ENCODE measurements at places on chromosomes 7 and 10.

- no peak for DNase-seq
Measured at GRCh38 chr10:44977287-44978212, 1.1 kb downstream of the DEPP1 start.

GRCh38 chr7:22587322-22587721, 87.3 kb upstream of the STEAP1B start:
- DNase-seq = no peak

- DNase-seq = no peak
Measured at GRCh38 chr7:115511330-115511729, 519.2 kb downstream of the TFEC start.

GRCh38 chr7:6171532-6172223, 100.7 kb downstream of the CYTH3 start:
- no peak for DNase-seq

DNA sequence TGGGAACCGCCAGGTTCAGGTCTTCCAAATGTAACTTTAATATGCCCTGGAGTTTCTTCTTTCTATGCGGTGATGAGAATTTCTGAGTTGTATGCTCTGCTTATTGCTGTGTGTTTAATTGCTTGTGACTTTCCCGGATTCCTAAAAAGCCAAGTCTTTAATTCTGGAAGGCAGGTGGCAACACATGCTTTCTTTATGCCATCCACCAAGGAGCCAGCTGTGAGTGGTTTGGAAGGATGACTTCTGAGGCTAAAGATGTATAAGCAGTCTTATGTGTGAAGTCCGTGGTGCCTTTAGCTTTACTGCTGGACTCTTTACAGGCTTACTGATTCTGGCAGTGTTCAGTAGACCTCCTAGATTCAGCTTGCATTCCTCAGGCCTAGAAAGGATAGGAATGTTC, 3.1 kb downstream of the SDK1 start:
- no peak for DNase-seq

DNA sequence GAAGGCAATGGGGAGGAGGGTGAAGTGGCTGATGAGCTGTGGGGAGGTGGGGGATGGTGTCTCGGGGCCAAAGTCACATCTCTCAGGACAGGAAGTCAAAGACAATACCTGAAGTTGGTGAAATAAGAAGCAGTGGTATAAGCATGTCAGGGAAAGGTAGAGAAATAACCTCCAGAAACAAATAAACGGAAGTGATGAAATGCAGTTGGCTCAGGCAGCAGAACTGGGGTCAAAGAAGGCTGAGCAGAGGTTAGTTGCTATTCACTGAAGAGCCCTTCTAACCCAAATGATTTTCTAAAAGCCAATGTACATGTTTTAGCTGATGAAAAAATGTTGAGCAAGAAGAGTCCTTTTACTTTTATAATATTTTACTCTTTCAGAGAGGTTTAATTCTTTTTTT, 78.6 kb upstream of the ADRB1 start:
- no peak for DNase-seq

GRCh38 chr10:44393834-44394547, 9.1 kb upstream of the CXCL12 start:
- no peak for DNase-seq

DNA sequence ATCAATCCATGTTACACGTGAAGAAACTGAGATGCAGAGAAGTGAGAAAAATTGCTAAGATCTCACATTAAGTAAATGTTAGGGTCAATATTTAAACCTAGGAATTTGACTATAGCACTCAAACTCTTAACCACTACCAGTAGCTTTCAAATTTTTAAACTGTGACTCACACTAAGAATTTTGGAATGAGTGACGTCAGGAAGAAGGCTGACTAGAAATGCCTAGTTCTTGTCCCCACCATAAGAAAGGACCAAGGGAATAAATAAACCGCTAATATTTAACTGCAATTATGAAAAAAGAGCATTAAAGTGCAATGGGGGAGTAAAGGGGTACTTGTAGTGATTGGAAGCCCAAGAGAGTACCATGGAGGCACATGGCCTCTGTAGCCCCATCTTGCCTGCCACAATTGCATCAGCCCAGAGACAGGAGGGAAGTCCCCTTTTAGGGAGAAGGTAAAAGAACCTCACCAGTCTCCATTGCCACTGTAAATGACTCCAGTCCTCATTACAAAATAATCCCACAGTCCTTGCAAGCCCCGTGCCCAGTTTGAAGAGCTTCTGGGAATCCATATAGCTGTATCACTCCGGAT, 3.5 kb upstream of the AKR1B1 start:
- DNase-seq = no peak

DNA sequence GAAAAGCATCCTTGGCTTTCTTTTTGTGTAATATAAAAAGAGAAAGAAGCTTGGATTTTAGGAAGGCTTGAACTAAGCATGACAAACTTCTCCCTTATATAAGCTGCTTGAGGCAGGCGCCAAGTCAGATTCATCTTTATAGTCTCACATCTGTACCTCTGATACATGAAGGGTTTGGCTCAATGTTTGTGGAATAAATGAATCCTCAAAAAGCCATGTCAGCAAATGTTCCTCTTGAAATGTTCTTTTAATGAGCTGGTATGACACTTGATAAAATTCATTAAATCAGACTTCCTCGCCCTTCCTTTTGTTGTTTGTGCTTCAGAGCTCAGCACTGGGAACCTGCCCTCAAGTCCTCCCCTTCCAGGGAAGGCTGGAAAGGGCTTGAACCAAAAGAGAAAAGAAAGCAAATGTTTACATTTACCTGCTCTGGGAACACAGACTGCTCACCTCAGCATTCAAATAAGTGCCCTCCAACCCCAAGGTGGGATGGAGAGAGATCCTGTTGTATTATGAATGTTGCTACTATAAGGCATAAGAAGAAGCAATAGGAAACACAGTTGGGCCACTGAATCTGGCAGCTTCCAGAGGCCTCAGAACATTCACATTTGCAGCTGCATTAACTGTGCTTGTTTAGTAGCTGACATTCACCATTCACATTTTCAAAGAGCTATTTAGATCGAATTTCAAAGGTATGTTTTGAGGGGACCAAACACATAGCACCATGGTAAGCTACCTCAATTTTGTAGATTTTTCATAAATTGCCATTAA, 212.6 kb downstream of the CACNA2D1 start:
- no peak for DNase-seq

GRCh38 chr7:140059273-140060242, 3.2 kb downstream of the PARP12 start:
- no peak for DNase-seq

- no peak for DNase-seq
Measured at GRCh38 chr10:91201213-91201996, 19.1 kb upstream of the PCGF5 start.

GRCh38 chr7:142560166-142560565, 189.1 kb upstream of the PRSS1 start:
- DNase-seq = no peak

DNA sequence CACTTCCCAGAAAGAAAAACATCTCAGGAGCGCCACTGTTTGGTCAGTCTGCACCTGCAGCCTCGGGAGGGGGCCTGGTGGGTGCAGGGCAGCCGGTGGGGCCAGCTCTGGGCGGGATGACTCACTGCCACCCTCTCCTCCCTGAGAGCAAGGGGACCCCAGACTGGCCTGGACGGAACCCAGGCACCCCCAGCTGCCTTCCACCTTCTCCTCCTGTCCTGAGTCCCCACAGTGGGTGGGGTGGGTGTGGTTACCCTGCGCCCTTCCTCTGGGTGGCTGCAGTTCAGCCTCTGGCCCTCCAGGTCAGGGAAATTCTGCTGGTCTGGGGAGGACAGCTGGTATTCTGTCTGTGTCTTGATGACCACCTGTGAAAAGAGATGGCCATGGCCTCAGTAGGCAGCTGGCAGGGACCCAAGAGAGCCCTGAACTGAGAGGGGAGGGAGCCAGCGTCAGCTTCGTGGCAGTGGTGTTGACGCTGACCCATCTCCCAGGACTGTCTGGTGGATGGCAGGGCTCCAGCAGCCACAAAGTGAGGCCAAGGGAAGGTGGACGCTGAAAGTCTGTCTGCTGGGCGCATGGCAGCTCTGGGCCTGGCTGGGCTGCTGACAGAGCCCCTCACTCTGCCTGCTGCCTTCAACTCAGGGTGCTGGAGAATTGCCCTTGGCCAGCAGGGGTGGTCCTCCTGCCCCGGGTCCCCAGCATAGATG, 8.9 kb downstream of the CALY start:
- peak; percentile 32 for DNase-seq

- no peak for DNase-seq
Measured at GRCh38 chr10:119806334-119807130, 66.1 kb downstream of the MCMBP start.

DNA sequence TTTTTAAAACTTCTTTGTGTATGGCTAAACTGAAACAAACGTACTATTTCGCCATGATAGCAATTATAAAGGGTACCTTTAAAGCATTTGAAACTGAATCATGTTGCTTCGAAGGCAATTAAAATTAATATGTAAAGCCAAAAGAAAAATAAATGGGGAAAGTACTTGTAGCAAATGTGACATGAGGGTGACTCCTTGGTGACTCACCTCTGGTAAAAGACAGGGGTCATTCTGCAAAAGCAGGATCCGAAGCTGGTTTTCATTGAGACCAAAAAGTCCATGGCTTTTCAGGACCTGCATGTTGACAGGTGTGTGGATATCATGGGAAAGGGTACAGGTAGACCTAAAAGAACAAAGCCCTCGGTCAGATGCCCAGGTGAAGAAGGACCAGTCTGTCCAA, 1.5 kb downstream of the ZC3HAV1L start:
- DNase-seq = no peak

DNA sequence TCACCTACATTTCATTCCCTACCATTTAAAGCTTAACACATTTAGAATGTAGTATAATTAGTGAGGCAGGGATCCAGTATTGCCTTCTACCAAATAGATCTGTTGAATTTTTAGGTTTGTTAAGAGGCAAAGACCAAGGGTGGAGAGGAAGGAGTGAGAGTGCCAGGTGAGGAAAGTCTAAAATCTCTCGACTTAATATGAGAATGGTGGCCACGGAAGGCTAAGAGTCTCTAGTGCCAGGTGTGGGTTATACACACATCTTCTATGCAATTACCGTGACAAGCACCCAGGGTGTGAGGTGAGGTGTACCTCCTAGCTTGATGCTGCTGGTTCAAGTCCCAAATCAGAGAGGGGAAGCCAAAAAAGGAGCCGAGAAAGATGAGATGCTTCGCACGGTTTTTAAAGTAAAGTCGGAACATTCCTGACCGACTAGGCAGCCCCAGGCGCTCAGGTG, 439 bp downstream of the IQUB start:
- DNase-seq = peak; percentile 33

GRCh38 chr10:110269374-110270318, 35.1 kb downstream of the SMNDC1 start:
- DNase-seq = peak; percentile 12

DNA sequence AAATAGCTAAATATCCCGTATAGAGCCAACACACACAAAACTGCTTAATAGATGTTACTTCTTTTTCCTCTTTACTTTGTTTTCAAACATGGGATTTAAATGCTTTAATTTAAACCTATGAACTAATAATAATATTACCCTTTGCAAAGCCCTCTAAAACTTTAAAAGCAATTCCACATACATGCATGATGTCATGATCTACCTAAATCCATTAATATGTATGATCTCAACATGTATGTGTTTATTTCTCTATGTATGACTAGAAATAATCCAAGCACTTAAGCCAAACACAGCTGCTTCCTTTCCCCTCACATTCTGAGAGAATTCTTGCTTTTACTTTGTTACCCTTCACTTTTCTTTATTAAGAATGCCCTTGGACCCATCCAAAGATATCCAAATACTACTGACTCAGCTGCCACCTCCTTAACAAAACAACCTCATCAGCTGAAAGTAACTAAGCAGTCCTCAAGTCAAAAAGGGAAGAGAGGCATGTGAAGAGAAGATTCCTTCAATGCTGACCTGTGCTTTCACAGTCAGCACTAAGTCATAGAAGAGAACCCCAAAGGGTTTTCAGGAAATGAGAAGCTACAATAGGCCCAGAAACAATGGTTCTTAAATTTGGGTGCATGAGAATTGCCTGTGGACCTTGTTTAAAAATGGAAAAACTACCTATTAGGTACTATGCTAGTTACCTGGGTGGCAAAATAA, 266.4 kb upstream of the LRGUK start:
- no peak for DNase-seq

DNA sequence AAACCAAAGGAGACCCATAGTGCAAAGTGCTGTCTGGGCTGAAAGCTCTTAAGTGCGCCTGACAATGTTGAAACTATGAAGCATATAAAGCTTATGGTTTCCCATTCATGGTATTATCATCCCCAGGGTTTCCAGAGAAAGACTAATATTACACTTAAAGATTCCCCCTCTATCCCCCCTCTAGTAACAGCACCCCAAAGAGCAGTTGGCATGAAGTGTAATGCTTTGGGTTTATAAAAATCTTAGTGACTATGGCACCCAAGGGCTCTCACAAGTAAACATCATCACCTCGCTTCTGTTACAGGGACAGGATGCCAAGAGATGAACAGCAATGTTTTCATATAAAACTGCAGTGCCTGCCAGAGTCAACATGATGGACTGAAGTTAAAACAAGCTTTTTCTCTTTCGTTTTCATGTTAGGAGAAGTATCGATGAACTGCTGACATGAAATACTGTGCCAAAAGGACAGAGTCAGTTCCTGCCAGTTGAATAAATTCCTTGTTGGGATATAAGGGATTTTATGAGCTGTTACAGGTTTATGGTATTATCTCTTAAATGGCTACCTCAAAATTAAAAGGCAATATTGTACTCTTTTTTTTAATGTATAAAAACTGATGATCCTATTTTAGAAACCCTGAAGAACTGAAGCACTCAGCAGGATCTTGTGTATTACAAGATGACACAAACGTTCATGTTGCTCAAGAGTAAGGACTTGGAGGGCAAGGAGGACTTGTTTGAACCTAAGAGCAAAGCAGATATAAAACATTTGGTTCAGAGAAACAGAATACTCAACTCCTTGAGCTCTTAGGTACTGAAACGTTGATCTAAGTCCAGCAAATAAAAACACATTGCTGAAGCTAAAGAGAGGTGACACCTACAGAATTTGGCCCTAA, 203.7 kb upstream of the IMMP2L start:
- no peak for DNase-seq

DNA sequence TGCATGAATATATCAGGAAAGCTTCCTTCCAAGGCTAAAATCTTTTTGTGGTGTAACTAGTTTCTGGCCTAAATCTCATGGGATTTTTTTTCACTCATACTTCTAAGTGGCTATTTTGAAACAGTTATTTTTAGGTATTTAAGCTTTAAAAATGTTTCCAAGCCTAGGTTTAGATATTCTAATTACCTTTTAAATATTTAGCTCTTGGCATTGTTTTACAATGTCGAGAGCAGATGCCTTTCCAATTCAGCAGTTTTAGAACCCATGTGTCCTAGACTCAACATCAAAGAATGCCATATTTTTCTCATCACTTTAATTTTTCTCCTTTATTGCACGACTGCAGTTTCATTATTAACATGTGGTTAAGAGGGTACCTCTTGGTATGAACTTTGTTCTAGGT, 27.1 kb upstream of the STOX1 start:
- DNase-seq = no peak

- no peak for DNase-seq
Measured at GRCh38 chr10:68756766-68757165, 35.7 kb downstream of the CCAR1 start.

DNA sequence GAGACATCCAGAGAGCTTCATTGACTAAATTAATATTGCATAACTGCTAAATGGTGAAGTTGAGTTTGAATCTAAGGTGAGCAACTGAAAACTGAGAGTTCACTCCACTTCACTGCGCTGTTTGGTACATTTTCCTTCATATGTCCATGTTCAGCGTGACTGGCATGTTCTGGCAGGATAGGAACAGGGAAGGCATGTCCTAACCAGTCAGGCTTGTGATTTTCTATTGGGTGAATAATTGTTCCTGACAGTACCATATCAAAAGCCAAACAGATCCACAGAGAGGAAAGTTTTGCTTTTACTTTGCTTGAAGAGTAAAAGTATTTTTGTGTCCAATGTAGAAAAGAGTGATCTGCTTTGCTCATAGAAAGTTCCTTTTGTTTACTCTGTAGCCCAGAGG, 53.2 kb downstream of the WDFY4 start:
- DNase-seq = no peak
